Esophagus squamous epithelium (tissue), 5 donors: ENCODE measurements at places on chromosomes 13 and 19. TPM values are rescaled to one million over a fixed set of nuclear protein-coding genes. Genes with fewer than 3 reads are reported as not detected.

OR10H1 gene
- not detected for total RNA-seq

DCAF15 gene
- total RNA-seq = 17.2 TPM

CEACAM3 gene
- 0.66 TPM for total RNA-seq

NTF4 gene
- 1.3 TPM for total RNA-seq

IGLON5 gene
- total RNA-seq = not detected

CYP4F3 gene
- 34.0 TPM for total RNA-seq

SOHLH2 gene
- total RNA-seq = not detected
